ENCODE measurements at places on chromosomes 7 and 10.

DNA sequence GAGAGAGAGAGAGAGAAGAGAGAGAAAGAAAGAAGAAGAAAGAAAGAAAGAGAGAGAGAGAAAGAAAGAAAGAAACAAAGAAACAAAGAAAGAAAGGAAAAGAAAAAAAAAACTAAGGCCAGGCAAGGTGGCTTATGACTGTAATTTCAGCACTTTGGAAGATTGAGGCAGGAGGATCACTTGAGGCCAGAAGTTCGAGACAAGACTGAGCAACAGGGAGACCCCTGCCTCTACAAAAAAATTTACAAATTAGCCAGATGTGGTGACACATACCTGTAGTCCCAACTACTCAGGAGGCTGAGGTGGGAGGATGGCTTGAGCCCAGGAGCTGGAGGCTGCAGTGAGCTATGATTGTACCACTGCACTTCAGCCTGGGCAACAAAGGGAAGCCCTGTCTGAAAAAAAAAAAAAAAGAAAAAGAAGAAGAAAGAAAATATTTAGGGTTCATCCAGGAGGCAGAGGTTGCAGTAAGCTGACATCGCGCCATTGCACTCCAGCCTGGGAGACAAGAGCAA, 2.8 kb downstream of the SERPINE1 start:
- no peak for DNase-seq

GRCh38 chr7:18491871-18492270, 3.7 kb upstream of the HDAC9 start:
- no peak for DNase-seq

- DNase-seq, result no peak
Observed at GRCh38 chr10:3527869-3528268, 257.1 kb downstream of the KLF6 start.

DNA sequence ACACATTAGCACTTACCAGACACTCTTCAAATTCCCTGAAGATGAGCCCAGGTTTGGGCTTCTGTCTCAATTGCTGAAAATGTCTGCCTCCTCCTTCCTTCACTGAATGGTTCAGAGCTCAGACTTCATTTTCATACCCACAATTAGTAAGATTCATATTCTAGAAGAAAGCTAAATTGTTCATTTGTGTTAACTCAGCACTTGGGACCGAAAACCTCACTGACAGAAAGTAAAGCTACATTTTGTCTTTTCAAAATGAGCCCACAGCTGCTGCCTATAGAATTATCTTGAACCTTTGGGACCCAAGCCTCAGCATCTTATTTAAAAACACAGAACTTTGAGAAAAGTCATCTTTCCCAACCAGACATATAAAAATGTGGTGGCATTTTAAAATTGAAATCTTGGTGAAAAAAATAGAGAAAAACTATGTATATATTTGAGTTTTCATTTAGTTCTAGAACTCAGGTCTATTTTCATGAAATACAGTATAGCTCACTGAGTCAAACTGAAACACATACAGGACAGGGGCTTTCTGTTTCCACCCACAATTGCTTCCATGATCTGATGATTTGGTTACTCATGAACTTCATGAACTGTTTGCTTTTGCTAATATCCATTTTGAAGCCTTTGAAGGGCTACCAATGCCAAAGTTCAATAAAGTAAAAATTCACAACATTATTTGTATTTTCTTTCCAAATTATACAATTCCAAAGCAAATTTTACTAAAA, 119.1 kb upstream of the PFKP start:
- DNase-seq, result no peak

DNA sequence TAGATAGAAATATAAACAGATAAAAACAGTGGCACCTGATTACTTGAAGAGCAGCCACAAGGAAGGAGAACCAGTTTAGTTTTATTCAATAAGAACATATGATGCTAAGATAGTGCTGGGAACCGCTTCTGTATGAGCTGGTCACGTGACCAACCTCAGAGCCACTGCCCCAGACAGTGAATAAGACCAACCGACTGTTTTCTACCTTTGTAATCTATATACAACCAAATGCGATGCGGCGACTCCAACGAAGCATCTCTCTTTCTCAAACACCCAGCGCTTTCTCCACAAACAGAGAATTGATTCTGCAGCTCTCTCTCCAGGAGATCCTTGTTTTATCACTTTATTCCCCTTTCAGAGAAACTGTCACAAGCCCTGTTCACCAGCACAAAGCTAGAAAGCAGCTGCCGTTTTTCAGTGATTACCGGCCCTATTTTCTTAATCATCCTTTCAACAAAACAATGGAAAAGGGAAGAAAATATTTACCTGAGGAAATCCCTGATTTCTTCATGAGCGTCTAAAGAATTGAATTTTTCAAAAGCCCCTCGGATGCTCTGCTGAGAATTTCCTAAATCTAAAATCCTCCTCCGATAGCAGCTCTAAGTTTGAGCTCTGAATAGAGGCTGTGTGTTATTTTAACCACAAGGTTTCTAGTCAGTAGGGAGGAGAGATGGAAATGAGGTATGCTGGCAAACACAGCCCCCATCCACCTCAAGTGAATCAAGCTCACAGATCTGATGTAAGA, 55.7 kb upstream of the JCAD start:
- DNase-seq, result no peak

GRCh38 chr7:29924006-29924405, 65.6 kb downstream of the SCRN1 start:
- no peak for DNase-seq

GRCh38 chr7:50867034-50867356, 84.3 kb upstream of the GRB10 start:
- no peak for DNase-seq

All from B cell (primary cell).